ENCODE measurements at places on chromosomes 7 and 10.

DNA sequence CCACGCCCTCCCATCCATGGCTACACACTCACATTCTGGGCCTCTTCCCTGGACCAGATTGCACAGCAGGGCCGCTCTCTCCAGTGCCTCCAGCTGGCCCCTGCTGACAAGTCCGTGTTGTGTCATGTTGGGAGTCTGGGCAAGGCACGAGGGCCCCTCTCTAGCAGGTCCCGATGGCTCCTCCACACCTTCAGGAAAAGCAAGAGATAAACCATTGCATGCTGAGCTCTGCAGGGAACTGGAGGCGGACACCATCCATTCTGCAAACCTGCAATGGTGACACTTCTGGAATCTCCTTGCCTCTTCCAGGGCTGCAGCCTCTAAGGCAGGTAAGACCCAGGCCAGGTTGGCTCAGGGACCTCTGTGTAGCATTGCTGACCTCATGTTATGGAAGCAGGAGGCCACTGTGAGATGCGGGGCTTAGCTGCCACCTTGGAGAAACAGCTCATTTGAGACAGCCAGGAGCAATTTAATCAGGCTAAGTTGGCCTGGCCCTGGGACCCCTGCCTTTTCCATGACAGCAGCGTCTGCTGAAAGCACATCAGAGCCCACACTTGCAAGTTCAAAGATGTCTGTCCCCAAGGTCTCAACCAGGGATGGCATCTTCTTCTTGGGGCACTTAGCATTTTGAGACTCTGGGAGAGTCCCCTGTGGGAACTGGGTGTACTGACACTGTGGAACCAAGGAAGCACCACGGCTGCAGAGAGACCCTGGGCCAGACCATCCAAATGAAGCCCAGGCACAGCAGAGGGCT is 34.2 kb upstream of the LEP start:
- no peak for DNase-seq

- DNase-seq, result peak; percentile 35
Measured at GRCh38 chr7:8190119-8190895, 71.7 kb downstream of the ICA1 start.

DNA sequence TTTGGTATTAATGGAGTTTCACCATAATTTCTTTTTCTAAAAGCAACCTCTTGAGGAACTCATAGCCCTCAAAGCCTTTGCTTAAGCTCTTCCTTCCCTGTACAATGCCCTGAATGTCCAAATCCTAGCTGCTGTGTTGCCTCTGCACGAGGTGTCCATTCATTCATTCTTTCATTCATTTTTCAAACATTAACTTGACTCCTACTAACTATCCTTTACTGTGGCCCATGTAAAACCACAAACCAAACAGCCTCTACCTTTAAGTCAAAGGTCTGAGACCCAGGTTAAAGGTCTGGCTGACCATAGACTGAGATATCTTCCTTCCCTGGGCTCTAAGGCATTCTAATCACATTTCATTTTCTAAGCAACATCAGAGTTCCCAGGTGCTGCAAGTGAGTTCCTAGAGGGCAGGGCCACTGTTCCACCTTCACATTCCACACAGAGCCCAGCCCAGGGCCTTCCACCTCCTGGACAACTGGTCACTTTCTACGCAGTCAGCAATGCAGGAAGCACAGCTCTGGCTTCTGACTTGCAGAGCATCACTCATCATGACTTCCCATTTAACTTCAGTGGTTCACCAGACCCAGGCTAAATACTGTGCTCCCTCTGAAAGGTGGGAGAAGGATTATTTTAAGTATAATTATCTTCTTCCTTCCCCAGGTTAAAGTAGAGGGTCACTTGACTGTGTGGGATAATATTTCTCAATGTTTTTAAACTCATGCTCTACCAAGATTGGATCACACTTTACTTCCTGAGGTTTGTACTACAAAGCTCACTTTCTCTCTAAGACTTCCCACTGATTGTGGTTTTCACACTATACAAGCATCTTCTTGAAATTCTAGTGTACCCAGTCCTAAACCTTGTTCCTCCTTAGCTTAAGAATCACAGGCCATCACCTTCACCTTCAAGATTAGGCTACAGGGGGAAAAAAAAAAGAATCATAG is 19.1 kb downstream of the ATXN7L1 start:
- DNase-seq, result no peak

- no peak for DNase-seq
Measured at GRCh38 chr10:74063256-74063655, 65.3 kb downstream of the VCL start.

GRCh38 chr7:3897430-3898372 is 596.6 kb downstream of the SDK1 start:
- peak; percentile 9 for DNase-seq

DNA sequence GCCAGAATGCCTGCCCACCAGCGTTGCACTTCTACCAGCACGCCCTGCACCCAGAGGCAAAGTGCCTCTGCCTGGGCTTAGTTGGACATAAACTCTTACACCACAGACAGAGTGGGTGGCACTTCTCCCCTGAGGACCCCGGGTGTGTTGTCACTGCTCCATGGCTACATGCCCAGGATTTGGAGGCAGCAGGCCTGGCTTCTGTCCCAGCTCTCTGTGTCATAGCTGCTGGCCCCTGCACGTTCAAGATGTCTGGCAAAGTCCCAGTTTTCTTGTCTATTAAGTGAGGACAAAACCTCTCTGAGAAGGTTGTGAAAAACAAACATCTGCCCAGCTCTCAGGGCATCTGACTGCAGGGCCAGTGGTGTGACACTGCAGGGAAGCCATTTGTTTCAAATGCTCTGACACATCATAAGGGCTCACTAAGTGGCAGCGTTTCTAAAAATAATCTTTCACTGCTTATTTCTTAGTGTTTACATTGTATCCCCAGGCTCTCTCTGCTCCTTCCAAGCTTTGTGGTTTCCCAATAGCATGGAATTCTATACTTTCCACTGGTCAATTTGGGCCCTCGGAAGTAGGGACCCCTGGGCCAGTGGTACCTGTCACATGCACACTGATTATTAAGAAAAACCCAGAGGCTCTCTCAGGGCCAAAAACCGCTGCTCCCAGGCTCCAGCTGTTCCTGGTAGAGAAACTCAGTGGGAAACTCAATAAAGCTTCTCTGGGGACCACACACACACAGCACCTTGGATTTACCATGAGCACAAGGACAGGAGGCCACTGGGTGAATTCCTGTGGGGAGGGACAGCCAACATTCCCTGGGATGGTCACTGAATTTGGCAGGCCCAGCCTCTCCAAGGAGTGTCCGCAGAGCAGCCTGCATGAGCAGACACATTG is 86.2 kb upstream of the ANLN start:
- no peak for DNase-seq

- no peak for DNase-seq
Measured at GRCh38 chr7:17289074-17289645, 9.3 kb upstream of the AHR start.

DNA sequence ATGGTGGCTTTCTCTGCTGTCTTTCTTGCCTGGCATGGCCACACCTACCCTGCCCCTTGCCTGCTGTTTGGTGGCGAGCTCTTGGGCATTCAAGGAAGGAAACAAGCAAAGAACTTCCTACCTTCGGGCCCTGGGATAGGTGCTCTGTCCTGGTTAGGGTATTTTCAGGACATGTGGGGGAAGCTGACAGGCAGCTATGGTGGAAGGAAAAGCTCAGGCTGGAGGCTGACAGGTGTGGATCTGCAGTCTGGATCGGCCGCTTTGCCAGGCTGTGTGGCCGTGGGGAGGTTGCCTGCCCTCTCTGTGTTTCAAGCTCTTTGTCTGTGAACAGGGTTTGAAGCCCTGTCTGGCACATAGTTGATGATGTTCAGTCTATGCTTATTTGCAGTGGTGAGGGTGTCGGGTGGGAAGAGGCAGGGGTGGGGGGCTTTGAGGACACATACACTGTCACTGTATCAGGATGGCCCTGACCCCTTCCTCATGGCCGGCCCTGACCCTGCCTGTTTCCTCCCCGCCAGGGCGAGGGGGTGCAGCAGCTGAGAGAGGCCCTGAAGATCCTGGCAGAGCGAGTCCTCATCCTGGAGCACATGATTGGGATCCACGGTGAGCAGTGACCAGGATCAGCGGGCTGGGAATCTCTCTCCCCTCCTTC is 73.7 kb downstream of the MYL10 start:
- no peak for DNase-seq

- DNase-seq, result no peak
Measured at GRCh38 chr10:94428766-94429707, 26.7 kb downstream of the TBC1D12 start.

DNA sequence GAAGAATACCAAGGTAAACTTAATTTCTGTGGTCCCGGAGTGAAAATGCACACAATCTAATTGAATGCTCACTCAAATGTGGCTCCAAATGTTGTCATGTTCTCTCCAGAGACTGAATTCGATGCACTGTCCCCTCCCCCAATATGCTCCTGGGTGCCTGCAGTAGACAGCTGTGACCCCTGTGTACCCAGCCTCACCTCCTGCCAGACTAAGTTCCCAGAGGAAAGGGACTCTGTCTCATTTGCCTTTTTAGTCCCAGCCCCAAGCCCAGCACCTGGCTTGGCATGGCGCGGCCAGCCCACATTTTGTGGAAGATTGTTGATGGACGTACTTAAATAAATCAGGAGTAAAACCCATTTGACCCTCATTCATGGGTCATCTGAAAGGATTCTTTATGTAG is 21.8 kb upstream of the FIGNL1 start:
- DNase-seq, result no peak

- no peak for DNase-seq
Measured at GRCh38 chr7:40316176-40316575, 181.4 kb downstream of the SUGCT start.

DNA sequence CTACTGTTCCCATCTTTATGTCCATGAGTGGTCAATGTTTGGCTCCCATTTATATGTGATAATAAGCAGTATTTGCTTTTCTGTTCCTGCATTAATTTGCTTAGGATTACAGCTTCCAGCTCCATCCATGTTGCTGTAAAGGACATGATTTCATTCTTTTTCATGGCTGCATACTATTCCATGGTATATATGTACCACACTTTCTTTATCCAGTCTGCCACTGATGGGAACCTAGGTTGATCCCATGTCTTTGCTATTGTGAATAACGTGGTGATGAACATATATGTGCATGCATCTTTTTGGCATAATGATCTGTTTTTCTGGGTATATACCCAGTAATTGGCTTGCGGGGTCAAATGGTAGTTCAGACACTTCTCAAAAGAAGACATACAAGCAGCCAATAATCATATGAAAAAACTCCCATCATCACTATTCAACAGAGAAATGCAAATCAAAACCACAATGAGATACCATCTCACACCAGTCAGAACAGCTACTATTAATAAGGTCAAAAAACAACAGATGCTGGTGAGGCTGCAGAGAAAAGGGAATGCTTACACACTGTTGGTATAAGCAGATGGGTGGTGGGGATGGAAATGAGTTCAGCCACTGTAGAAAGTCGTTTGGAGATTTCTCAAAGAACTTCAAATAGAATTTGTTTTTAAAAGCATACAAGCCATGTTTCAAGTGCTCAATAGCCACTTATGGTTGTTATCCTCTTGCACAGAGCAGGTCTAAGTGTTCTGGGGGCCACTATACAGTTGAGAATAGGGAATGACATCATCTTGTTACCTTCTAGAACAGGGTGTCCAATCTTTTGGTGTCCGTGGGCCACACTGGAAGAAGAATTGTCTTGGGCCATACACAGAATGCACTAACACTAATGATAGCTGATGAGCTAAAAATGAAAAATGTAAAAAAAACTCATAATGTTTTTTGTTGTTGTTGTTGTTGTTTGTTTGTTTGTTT is 23.2 kb upstream of the SDK1 start:
- DNase-seq, result no peak

Measured in endothelial cell (in vitro differentiated cells).